Effector memory CD4-positive, alpha-beta T cell (primary cell): ENCODE measurements at places on chromosomes 1 and 21.

- DNase-seq: no peak
- H3K4me1 ChIP-seq: no peaks in the 10 kb centered on the region
- no peaks in the 10 kb centered on the region for H3K27me3 ChIP-seq
Measured at GRCh38 chr21:37172646-37173045, 94.5 kb downstream of the VPS26C start.

GRCh38 chr1:234915924-234916675, 212.5 kb downstream of the TOMM20 start:
- H3K4me3 ChIP-seq: no peak overlapping the region
- no peaks in the 10 kb centered on the region for H3K36me3 ChIP-seq
- no peaks in the 10 kb centered on the region for H3K27me3 ChIP-seq
- H3K27ac ChIP-seq: no peak overlapping the region
- no peak for DNase-seq
- peaks cover 12% of the 10 kb centered on the region for H3K4me1 ChIP-seq

GRCh38 chr1:206133751-206134415, 16.7 kb upstream of the AVPR1B start:
- no peak overlapping the region for H3K4me3 ChIP-seq
- H3K4me1 ChIP-seq: no peaks in the 10 kb centered on the region
- no peaks in the 10 kb centered on the region for H3K36me3 ChIP-seq
- H3K27me3 ChIP-seq: no peaks in the 10 kb centered on the region
- no peak overlapping the region for H3K27ac ChIP-seq

- H3K27ac ChIP-seq: no peak overlapping the region
- no peak overlapping the region for H3K4me3 ChIP-seq
- no peaks in the 10 kb centered on the region for H3K27me3 ChIP-seq
- DNase-seq: no peak
- no peaks in the 10 kb centered on the region for H3K4me1 ChIP-seq
Measured at GRCh38 chr1:42756956-42757891, 9.6 kb downstream of the P3H1 start.
